ENCODE measurements at places on chromosomes 6 and 20.

GRCh38 chr6:7245668-7246393 is 67.2 kb downstream of the SSR1 start:
- no peak for DNase-seq

DNA sequence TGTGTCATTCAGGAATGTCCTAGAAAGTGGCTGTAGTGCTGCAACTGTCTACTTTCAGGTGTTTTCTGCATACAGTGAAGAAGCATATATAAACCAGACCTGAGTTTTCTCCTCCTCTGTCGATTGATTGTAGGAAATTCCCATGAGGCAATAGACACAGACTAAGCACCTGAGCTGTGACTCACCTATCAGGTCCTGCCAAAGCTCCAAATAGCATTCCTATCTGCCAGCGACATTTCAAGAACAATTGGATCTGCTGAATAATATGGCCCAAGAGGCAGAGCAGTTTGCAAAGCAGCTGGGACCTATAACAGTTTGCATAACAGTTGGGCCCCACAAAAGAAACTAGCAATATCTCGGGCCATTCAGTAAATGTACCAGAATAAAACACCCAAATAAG is 360.4 kb downstream of the HAO1 start:
- no peak for DNase-seq

DNA sequence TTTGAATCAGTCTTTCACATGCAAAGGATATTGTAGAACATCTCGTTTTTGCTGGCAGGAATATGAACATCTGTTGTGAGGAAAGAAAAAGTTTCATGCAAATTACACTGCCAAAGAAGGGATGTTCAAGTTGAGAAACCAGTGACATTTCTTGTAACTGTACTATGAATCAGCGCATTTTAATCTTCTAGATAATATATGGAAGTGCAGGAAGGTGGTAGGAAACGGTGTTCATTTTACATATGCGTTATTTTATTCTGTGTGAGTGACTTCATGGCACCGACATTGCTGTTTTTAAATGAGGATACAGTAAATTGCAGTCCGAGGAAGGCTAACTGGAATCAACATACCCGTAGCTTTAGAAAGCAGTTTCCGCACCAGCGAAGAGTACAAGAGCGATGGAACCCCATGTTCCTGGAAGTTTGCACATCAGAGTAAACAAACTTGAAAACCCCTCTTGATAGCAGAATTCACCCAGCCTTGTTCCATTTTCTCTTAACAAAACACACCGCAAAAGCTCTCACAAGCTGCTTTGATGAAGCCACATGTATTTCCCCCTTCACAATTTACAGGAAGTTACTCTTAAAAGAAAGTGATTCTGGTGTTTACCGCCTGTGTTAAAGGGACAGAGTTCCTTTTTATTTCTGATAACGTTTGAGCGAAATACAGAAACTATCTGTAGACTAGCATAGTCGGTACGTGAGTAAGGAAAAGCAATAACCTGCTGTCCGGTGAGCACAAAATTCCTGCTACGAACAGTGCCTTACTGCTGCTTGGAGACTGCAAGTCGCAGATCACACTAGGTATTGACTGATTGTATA is 11.5 kb downstream of the PRDM1 start:
- DNase-seq, result no peak

DNA sequence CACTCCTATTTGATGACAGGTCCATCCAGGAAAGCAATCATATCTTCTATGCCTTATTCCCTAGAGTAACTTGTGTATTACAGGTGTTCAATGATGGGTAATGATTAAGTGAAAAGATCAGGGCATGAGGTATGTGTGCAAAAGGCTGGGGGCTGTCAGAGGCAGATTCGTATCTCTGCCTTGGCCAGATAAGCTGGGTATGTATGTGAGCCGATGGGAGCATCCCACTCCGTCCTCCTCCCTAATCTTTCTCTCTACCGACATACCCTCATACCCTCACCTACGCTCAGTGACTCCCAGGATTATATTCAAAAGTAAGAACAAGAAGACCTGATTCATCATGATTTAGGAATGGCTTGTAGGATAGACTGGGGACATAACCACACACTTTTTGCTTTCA is 238.7 kb downstream of the PLCB1 start:
- DNase-seq, result no peak

DNA sequence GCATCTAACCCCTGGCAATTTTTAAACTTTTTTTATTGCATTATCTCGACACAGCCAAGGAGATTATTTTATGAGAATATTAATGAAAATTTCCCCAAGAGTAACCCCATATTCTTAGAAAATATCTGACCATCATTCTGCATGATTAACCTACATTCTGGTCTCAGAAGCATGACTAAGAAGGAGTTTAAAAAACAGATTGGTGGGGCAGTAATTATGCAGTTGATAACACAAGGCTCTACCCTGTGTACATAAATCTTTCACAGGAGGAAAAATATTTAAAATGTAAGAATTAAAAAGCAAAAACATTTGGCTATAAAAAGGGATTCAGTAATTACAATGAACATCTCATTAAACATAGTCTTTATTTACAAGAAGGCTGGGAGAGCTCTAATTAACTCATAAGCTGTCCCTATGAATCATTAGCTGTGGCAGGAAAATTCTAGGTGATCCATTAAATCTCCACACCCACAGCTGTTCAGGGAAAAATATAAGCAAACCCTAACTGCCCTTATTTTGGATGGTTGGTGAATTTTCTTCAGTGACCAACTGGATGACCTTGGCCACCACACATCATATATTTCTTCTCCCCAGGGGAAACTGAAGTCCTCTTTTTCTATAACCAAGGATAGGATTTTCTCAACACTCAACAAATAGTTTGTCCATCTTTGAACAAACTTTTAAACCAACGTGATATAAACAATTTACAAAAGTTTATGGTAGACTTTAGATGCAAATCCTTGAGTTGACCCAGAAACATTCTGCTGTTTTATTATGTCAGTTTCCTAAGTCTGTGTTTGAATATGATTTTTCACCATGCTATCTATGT is 59.5 kb downstream of the PDE7B start:
- DNase-seq, result no peak

DNA sequence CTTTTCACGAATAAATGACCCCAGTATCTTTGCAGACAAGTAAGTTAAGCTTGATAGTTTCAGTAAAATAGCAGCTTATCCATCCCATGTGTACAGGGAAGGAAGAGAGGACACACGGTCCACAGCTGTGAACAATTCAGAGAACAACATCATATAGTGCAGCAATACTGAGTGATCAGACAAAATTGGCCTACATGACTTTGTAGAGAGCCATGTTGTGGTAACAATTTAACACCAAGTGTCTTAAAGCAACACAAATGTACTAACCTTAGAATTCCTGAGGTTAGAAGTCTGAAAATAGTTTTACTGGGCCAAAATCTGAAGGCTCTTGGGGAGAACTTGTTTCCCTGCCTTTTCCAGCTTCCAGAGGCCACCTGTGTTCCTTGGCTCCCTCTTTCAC is 12.5 kb downstream of the FAM184A start:
- no peak for DNase-seq

GRCh38 chr6:50112981-50113857 is 63.5 kb upstream of the DEFB112 start:
- no peak for DNase-seq

GRCh38 chr6:137881522-137881886 is 14.4 kb downstream of the TNFAIP3 start:
- DNase-seq, result no peak

DNA sequence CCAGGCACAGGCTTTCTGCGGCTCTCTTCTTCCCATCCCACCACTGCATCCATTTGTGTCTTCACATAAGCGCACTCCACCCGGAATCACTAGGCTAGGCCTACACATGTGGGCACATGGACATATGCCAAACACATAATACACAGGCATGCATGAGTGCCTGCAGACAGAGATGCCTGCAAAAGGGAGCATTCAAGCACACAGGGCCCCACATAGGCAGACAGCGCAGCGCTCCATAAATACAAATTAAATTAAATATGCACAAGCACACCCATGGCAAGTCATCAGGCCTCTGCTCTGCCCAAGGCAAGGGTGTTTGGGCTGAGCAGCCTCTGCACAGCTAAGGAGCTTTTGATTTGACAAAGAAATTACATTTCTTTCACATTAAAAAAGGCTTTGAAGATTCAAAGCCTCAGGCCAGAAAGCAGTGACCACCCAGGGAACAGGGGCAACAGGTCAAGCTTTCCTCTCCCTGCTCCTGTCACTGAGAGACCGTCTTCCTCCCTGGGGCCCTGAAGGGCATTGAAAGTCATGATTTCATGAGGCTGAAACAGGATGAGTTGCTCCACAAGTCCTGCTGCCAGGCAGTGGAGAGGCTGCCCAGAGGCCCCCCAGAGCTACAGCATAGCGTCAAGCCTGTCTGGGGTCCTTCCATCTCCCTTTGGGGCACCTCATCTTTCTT is 134.2 kb upstream of the LRFN2 start:
- DNase-seq, result no peak

DNA sequence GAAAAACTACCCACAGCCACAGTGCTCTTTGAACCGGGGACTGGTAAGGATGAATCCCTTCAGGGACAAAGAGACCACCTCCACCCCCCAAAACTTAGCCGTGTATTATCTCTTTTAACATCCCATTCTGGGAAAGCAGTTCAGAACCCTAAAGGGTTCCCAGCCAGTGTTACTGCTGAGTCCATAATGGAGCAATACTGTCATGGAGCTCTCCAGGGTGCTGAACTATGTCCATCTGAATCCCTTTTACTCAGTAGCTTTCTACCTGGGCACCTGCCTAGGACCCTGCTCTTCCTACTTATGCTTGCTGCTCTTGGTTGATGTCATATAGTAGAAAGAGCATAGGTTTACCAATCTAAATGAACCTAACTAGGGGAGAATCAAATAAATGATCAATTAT is 22.3 kb upstream of the SAYSD1 start:
- peak; percentile 32 for DNase-seq

DNA sequence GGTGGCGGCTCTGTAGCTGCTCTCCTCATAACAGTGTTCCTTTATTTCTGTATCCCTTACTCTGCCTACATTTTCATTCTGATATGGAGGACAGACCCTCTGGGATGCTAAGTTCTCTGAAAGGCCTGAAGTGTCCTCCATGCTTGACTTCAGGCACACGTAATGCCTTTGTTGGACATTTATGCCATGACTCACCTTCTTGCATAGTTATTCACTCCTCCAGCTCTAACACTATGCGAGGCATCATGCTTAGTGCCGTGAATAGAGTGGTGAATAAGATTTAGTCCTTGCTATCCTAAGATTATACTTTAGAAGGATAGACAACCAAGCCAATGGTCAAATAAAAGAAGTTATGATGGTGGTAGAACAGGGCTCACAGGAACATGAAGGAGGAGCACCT is 760.9 kb upstream of the FLRT3 start:
- no peak for DNase-seq

DNA sequence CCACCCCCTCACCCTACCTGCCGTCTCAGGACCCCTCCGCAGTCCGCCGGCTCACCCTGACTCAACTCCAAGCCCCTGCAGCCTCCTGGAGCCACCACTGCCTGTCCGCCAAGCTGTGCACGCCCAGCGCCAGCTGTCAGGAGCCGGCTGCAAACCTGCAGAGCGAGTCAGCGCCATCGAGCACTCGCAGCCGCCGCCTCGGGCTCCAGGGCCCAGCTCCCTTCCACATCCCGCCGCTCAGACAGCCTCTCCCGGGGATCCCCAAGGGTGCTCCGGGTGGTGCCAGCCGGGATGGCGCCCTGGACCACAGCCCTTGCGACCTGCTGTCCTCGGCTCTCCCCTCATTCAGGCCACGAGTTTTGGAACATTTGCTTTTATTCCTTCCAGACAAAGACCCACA is 4.3 kb downstream of the TNNC2 start:
- no peak for DNase-seq

DNA sequence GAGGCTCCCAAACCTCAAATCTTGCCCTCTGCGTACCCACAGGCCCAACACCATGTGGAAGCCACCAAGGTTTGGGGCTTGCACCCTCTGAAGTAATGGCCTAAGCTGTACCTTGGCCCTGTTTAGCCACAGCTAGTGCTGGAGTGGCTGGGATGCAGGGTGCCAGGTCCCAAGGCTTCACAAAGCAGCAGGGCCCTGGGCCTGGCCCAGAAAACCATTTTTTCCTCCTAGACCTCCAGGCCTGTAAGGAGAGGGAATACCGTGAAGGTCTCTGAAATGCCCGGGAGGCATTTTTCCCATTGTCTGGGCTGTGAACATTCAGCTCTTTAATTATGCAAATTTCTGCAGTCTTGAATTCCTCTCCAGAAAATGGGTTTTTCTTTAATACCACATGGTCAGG is 223.7 kb upstream of the CCN2 start:
- no peak for DNase-seq

DNA sequence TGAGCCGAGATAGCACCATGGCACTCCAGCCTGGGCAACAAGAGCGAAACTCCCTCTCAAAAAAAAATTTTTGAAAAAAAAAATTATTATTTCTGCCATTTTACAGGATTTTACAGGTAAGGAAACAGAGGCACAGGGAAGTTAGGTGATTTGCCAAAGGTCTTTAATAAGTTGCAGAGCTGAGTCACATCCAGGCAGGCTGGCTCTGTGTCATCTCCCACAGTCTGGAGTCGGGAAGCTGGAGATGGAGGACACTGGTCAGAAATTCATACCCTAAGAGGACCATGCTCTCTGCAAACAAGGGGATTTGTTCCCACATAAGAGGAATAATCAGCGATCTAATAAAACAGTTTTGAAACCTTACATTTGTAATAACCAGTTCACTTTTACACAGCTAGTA is 24.1 kb downstream of the HECA start:
- DNase-seq, result no peak

DNA sequence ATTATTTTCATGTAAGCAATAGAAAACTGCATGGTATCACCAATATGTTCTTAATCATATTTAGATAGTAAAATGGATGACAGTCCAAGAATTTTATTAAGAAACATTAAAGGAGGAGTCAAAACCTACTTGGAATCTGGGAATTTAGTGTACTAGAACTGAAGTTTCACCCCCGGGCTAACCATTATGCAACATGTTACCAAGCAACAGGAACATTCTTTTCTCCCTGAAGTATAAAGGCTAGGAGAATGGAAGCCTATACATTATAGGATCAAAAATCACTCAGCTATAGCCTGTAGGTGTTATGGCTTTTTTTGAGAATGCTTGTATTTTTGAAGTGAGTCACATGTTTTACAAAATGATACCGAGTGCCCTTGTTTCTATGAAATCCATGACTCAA is 538.3 kb downstream of the GRIK2 start:
- DNase-seq, result no peak

GRCh38 chr20:56808732-56809131 is 179.6 kb downstream of the TFAP2C start:
- DNase-seq, result no peak

GRCh38 chr20:33298391-33298790 is 15.4 kb downstream of the BPIFB1 start:
- DNase-seq, result no peak
